Epithelial cell of umbilical artery (primary cell): ENCODE measurements at places on chromosomes 11 and 22. TPM values are rescaled to one million over a fixed set of nuclear protein-coding genes. Genes with fewer than 3 reads are reported as not detected.

The P2RX3 gene
- not detected in 2 replicates for total RNA-seq

The CLCF1 gene
- 0.61 and 1.3 TPM in 2 replicates for total RNA-seq

The MRPL40 gene
- 32.7 and 40.3 TPM in 2 replicates for total RNA-seq

The OR51B5 gene
- not detected in 2 replicates for total RNA-seq

The ZBED4 gene
- total RNA-seq, result 12.0 and 13.6 TPM in 2 replicates

The INS gene
- not detected in 2 replicates for total RNA-seq

The CADM1 gene
- total RNA-seq, result 13.3 and 20.8 TPM in 2 replicates

The PLEKHB1 gene
- 0.61 TPM in 1 of 2 replicates, not detected in the other for total RNA-seq

The UQCR10 gene
- 39.4 and 70.5 TPM in 2 replicates for total RNA-seq

The AGBL2 gene
- total RNA-seq, result under 0.01 TPM in 1 of 2 replicates, not detected in the other

The FZD4 gene
- 138 and 157 TPM in 2 replicates for total RNA-seq

The LRRC32 gene
- 20.5 and 23.9 TPM in 2 replicates for total RNA-seq

The YIF1A gene
- 193 and 255 TPM in 2 replicates for total RNA-seq

The WBP2NL gene
- under 0.01 and 0.15 TPM in 2 replicates for total RNA-seq

The OMP gene
- not detected in 2 replicates for total RNA-seq

The RASD2 gene
- total RNA-seq, result not detected in 2 replicates

The NAALAD2 gene
- 0.32 and 0.61 TPM in 2 replicates for total RNA-seq

The APOL5 gene
- not detected in 2 replicates for total RNA-seq

The NEFH gene
- 0.97 and 1.1 TPM in 2 replicates for total RNA-seq

The ARHGAP8 gene
- 0.65 TPM in 1 of 2 replicates, not detected in the other for total RNA-seq

The TAF1D gene
- total RNA-seq, result 192 and 286 TPM in 2 replicates

The PLCB3 gene
- total RNA-seq, result 51.3 and 68.1 TPM in 2 replicates

The HOATZ gene
- not detected in 2 replicates for total RNA-seq

The GAS2L1 gene
- 16.3 and 20.5 TPM in 2 replicates for total RNA-seq

The MFRP gene
- total RNA-seq, result under 0.01 and 0.15 TPM in 2 replicates

The CCDC87 gene
- total RNA-seq, result under 0.01 and 0.15 TPM in 2 replicates

The GGTLC2 gene
- not detected in 2 replicates for total RNA-seq

The TMEM223 gene
- 13.4 and 21.8 TPM in 2 replicates for total RNA-seq

The PHRF1 gene
- total RNA-seq, result 24.5 and 26.0 TPM in 2 replicates

The RTN4RL2 gene
- under 0.01 and 0.15 TPM in 2 replicates for total RNA-seq

The LRRC4C gene
- total RNA-seq, result under 0.01 TPM in 1 of 2 replicates, not detected in the other

The FCHSD2 gene
- total RNA-seq, result 14.3 and 18.5 TPM in 2 replicates

The OR8A1 gene
- not detected in 2 replicates for total RNA-seq

The BCO2 gene
- 0.61 and 0.65 TPM in 2 replicates for total RNA-seq

The OR11H1 gene
- not detected in 2 replicates for total RNA-seq

The OPCML gene
- total RNA-seq, result not detected in 2 replicates

The HEPN1 gene
- total RNA-seq, result 0.46 TPM in 1 of 2 replicates, not detected in the other

The SHISAL1 gene
- 0.15 TPM in 1 of 2 replicates, not detected in the other for total RNA-seq

The SSTR3 gene
- total RNA-seq, result not detected in 2 replicates

The SMTNL1 gene
- not detected in 2 replicates for total RNA-seq

The CLDN5 gene
- 569 and 1,366 TPM in 2 replicates for total RNA-seq

The LAYN gene
- 1.8 and 3.9 TPM in 2 replicates for total RNA-seq
